Mesenchymal stem cell (in vitro differentiated cells and primary cell): ENCODE measurements at places on chromosomes 6 and 20.
A peak's percentile ranks its signal among the peaks of the same experiment; 100 is the strongest.

GRCh38 chr6:6008648-6009421, 2.1 kb upstream of the NRN1 start:
- DNase-seq: no peak

DNA sequence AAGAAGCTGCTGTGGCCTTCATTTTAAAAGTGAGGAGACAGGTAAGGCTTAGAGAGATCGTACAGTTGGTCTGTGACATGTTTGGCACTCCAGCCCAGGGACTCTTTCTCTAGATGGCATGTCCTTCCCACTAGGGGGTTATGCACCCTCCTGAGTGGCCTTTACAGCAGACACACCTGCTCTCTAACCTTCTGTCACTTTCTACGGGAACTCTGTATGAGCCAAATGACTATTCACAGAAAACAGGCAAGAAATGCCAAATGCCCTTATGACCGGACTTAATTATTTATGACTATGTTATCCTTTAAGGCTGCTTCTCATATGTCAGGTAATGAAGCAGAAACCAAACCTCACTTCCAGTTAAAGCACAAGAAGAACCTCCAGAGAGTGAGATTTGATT, 91.2 kb downstream of the MAP3K5 start:
- DNase-seq: no peak

GRCh38 chr6:120556491-120556890, 777.8 kb downstream of the TBC1D32 start:
- no peak for DNase-seq

- no peak for DNase-seq
These were observed 136.0 kb downstream of the FNDC1 start for GRCh38 chr6:159305159-159305558.

DNA sequence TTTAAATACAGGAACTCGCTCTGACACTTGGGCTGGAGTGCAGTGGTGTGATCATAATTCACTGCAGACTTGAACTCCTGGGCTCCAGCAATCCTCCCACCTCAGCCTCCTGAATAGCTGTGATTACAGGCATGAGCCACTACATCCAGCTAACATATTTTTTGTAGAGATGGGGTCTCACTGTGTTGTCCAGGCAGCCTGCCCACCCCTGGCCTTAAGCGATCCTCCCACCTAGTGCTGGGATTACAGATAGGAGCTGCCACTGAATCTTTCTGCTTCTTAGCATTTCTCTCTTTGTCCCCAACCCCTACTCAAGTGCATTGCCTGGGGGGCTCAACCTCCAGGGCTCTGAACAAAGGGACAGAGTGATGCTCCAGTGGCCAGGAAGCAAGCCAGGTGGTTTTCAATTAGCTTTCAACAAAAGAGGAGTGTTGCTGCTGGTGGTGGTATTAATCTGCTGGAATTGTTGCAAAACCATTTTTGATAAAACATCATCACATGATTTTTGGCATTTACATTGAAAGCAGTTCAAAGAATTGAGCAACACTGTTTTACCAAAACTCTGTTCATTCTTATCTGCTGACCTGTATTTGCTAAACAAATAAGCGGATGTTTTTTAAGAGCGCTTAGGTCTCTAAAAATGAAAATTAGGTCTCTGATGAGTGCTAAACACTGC, 40.4 kb upstream of the BPIFA2 start:
- no peak for DNase-seq

- peak; percentile 96 for DNase-seq
These were observed 24.7 kb upstream of the PYGB start for GRCh38 chr20:25223179-25223661.

DNA sequence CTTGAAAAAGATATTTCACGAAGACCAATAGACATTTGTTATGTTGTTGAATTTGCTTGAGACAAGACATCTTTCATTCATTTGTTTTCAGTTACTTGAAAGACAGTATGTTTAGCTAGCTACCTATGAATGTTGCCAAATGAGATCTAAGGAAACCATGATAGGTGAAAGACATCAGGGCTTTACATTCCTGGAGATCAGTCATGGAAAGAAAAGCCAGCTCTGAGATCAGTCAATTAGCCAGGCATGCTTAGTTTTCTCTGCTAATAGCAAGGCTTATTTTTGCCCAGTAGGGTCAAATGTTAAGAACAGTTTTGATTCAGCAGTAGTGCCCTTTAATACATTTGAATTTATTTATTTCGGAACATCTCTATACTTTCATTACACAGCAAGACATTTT, 116.5 kb upstream of the EDN1 start:
- DNase-seq: no peak

- no peak for DNase-seq
These were observed 732.8 kb upstream of the CITED2 start for GRCh38 chr6:140107216-140107615.

DNA sequence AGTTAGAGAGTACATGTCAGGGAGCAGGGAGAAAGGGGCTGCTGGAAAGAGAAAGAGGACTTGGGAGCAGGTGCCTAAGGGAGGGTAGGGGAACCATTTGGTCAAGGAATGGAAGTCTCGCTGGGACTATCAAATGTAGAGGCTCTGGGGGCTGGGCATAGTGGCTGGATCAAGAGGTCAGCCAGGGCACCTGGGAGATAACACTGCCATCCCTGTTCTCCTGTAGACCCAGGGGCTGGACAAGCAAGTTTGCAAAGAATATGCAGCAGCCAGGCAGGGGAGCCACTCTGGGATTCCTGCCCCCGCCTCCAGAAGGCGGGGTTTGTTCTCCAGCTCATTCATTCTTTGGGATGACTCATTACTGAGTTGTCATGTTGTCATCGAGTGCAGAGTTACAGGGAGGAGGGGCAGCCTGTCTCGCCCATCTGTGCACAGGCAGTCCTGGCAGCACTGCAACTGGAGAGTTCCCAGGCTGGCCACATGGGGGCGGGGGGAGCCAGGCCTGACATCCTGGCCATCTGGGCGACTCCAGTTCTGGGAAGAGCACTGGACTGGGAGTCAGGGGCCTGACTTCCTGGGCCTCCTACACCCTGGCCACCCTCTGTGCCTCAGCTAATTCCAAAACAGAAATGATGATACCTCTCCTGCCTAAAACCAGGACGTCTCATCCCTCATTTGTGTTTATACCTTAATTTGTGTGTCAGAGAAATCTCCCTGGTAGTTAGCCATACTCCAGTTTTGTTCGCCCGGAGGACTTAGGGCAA, 28.2 kb upstream of the ZFAND3 start:
- peak; percentile 98 for DNase-seq

DNA sequence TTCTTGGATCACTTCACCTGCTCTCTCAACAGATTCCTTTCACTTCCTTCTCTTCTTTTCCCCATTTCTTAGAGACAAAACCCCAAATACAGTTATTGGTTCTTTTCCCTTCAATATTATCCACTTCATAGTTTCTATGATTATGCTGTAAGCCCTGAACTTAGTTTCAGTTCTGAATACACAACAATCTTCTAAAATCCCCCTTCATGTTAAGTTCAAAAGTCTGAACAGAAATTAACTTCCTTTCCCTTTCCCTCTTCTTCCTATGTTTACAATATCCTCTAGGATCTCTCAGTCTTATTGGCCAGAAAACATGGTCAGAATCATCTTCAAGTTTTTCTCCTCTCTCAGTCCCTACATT, 57.7 kb downstream of the OGFRL1 start:
- DNase-seq: no peak

DNA sequence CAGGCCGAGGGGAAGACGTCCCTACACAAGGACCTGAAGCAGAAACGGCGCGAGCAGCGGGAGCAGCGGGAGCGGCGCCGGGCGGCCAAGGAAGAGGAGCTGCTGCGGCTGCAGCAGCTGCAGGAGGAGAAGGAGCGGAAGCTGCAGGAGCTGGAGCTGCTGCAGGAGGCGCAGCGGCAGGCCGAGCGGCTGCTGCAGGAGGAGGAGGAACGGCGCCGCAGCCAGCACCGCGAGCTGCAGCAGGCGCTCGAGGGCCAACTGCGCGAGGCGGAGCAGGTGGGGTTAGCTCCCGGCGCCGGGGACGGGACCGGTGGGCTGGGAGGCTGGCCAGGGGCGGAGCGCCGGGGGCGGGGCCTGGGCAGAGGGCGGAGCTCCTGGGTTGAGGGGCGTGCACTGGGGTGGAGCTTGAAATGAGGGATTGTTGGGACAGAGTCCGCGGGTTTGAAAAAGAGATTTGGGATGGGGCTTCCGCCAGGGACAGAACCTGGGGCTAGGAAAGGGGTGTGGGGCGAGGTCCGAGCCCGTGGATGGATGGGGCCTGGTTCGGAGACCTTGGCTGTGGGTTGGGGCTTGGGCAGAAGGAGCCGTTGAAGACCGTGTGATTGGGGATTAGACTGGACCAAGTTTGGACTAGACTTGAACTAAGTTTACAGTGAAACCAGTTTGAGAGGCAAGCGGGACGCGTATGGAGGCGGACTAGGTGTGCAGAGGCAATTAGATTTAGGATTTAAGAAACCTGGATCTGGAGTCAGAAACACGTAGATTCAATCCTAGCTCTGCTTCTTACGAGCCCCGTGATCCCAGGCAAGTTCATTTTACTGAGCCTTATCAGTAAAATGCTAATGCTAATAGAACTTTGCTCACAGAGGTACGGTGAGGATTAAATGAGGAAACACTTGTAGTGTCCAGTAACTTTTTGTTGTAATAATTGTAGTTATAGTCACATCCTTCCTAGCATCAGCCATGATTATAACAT, 20.9 kb downstream of the DEF6 start:
- peak; percentile 79 for DNase-seq

DNA sequence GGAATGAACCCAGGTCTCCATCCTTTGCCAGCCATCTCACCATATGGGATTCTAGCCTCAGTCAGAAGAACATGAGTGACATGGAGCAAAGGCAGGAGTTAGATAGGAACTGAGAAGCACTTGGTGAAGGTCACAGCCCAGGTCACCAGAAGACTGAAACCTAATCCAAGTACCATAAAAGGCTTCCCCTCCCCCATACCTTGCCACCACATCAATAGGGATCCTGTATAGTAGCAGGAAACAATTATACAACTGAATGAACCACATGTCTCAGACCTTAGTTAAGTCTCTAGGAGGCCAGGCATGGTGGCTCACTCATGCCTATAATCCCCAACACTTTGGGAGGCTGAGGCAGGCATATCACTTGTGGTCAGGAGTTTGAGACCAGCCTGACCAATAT, 49.6 kb downstream of the KIZ start:
- DNase-seq: no peak

- DNase-seq: peak; percentile 87
These were observed 806 bp downstream of the LEMD2 start for GRCh38 chr6:33787954-33788693.
